A549 treated with CpdA at 1 μM for 4 hours (cell line): ENCODE measurements at places on chromosomes 4 and X. TPM values are rescaled to one million over a fixed set of nuclear protein-coding genes. Genes with fewer than 3 reads are reported as not detected.

The USP51 gene
- 0.32 to 0.71 TPM (median 0.52 TPM) in 5 replicates for total RNA-seq

The HOPX gene
- total RNA-seq = not detected in 5 replicates

The HTT gene
- total RNA-seq = 10.7 to 14.1 TPM (median 12.0 TPM) in 5 replicates

The NUDT11 gene
- 3.1 to 3.6 TPM (median 3.4 TPM) in 5 replicates for total RNA-seq

The IL2 gene
- total RNA-seq = not detected in 5 replicates
